ENCODE measurements at places on chromosomes 3 and 15.

- DNase-seq = no peak
Observed at GRCh38 chr3:23811919-23812318, 6.2 kb downstream of the UBE2E1 start.

GRCh38 chr3:23741036-23741706, 64.6 kb upstream of the UBE2E1 start:
- DNase-seq = no peak

GRCh38 chr3:192564611-192565010, 162.7 kb downstream of the FGF12 start:
- no peak for DNase-seq

DNA sequence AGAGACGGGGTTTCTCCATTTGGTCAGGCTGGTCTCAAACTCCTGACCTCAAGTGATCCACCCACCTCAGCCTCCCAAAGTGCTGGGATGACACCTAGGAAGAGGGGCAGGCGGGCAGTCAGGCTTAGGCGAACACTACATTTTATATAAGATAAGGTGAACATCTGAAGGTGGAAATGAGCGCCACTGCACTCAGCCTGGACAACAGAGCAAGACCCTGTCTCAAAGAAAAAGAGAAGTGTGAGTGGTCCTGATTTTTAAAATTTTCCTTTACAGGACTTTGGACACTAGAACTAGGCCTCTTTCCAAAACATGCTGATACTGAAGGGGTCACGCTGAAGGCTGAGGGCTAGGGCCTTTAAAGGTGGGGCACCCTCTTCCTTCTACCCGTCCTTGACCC, 48.0 kb downstream of the ZDHHC19 start:
- DNase-seq = no peak

- no peak for DNase-seq
Observed at GRCh38 chr3:183122257-183122932, 23.1 kb upstream of the MCCC1 start.

DNA sequence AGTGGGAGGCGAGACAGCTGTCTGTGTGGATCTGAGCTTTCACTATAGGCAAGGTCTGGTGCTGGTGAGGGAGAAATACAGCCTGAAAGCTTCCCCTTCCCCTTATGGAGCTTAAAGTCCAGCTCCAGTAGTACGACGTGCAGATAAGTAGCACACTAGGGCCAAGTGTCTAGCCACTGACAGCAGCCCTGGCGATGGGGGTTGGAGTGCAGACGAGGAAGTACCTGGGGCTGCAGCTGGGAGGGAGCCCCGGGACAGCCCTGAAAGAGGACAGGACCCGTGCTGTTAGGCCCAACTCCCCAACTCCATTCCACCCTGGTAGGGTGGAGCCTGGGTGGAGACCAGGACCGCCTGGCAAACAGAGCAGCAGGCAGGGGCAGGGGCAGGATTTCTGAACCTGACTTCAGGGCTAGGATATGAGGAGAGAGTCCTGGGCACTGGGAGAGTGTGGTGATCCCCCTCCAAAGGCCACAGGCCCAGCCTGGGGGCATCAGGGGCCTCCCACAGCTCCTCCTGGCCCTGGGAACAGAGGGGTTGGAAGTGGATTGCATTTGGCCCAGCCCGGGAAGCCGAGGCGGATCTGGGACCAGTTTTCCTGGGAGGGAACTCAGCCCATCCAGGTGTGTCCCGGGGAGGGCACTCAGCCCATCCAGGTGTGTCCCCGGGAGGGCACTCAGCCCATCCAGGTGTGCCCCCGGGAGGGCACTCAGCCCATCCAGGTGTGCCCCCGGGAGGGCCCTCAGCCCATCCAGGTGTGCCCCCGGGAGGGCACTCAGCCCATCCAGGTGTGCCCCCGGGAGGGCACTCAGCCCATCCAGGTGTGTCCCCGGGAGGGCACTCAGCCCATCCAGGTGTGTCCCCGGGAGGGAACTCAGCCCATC, 42.8 kb downstream of the BDH1 start:
- no peak for DNase-seq

DNA sequence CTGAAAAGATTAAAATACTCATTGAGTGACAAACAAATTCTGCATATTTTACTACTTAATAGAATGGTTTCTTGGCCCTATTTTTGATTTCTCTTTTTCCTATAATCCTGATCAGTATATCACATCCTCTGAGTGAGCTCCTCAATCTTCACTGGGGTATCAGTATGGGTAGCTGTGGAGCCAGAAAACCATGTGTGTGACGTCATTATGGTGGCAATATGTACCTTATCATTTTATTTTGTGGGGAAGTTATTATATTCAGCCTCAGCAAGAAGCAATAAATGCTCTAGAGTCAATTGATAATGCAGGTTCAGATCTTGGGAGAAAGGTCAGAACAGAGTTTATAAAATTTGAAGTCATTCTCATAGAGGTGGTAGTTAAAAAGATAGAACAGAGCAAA, 1135.7 kb upstream of the CADM2 start:
- DNase-seq = no peak

DNA sequence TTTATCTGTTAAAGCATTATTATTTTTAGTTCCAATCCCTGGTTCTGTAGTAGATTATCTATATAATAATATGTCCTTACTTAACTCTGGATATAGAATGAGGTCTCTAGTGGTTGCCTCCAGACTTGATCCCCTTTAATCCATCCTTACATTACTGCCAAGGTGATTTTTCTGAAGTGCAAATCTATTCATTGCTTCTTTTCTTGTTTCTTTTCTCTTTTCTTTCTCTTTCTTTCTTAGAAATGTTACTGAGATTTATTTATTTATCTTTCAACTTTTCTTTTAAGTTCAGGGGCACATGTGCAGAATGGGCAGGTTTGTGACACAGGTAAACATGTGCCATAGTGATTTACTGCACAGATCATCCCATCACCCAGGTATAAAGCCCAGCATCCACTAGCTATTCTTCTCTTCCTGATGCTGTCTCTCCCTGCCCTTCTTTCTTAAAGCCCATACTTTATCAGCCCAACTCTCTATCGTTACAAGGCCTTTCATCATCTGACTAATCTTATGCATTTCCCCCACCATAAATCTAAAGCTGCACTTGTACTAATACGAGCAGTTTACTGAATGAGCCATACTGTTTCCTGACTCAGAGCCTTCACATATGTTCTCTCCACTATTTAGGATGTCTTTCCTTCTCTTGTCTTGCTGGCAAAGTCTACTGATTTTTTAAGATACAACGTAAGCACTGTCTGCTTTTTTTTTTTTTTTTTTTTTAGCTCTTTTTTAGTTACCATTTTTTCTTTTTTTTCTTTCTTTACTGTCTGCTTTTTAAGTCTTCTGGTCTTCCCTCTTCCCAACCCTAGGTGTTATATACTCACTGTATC, 4.6 kb downstream of the GLCE start:
- no peak for DNase-seq

GRCh38 chr3:16813336-16813735, 71.4 kb upstream of the PLCL2 start:
- no peak for DNase-seq

- no peak for DNase-seq
Observed at GRCh38 chr15:74179101-74179841, 5.8 kb downstream of the ISLR start.

DNA sequence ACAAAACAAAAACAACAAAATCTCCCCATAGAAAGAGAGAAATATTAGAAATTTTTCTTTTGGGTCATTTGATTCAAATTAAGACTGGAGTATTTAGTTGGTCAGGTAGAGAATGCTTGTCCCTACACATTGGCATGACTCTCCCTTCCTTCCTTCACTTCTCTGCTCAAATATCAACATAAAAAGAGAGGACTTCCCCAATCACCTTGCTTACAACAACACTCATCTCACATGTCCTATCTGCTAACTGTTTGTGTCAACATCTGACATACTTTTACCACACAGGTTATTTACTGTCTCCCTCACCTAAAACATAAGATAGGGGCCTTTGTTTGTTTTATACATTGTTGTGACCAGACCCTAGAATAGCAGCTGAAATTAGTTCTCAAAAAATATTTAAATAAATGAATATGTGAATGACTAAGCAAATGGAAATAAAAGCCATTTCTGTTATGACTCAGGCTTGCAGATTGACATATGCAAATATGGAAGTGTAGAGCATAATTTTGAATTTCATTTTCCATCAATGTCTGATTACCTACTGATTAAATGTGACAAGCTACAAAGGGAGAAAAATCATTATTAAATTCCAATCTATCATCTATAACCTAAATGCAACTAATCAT, 304.8 kb downstream of the CTNNB1 start:
- DNase-seq = no peak

DNA sequence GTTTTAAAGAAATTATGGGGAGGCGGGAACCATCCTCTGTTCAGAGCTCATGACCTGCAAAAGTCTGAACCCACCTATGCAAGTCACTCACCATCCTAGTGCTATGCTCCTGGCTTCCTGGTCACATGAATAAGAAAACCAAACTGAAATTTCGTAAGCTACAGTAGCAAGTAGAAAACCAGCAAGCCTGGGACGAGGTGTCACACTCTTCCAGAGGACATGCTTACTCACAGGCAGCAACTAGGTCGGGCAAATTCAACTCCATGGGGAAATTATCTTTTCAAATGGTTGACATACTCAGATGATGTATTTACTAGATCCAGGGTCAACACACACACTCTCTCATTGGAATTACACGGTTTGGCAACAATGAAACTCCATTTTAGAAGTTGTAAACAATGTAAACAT, 31.3 kb downstream of the LDHAL6B start:
- no peak for DNase-seq

Data from neuronal stem cell (in vitro differentiated cells).